Calu3 (cell line): ENCODE measurements at places on chromosomes 13 and 19.

- DNase-seq, result no peak
Observed at GRCh38 chr13:113786262-113786841, 27.3 kb downstream of the TMEM255B start.

DNA sequence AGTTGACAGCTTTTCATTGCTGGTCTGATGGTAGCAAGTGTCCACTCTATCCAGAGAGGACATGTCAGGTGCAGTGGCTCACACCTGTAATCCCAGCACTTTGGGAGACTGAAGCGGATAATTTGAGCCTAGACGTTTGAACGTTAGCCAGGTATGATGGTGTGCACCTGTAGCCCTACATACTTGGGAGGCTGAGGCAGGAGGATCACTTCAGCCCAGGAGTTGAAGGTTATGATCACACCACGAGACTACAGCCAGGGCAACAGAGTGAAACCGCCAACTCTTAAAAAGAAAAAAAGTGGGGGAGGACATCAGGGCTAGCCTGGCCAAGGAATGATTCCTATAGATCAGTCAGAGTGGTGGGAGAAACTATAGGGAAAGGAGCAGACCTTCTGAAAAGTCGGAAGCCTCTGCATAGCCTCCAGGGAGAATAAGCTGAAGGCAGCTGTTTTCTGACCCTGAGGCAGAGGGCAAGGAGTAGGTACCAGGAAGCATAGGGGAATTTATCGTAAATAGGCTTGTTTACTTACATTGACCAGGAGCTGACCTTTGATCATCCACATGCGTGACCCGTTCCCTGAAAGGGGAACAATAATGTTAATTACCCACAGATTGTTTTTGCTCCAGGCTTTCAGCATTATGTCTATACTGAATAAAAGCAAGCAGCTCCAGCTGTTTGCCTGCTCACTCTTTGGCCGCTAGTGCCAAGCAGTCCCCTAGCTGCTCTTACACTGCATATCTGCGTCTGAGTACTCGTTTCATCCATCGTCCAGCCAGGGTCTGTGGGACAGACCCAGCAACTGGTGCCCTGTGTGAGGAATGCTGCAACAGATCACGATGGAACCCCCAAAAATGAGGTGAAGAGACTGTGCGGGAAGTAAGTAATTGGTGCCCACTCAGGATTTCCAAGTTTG, 161.6 kb downstream of the RNF17 start:
- DNase-seq, result no peak

GRCh38 chr13:43353631-43354030, 330.2 kb downstream of the DNAJC15 start:
- DNase-seq, result no peak

- DNase-seq, result no peak
Observed at GRCh38 chr19:47801270-47801669, 3.1 kb downstream of the TPRX1 start.

- DNase-seq, result no peak
Observed at GRCh38 chr13:20401531-20401930, 124.1 kb downstream of the CRYL1 start.

- no peak for DNase-seq
Observed at GRCh38 chr13:103638706-103639105, 572.5 kb upstream of the SLC10A2 start.

DNA sequence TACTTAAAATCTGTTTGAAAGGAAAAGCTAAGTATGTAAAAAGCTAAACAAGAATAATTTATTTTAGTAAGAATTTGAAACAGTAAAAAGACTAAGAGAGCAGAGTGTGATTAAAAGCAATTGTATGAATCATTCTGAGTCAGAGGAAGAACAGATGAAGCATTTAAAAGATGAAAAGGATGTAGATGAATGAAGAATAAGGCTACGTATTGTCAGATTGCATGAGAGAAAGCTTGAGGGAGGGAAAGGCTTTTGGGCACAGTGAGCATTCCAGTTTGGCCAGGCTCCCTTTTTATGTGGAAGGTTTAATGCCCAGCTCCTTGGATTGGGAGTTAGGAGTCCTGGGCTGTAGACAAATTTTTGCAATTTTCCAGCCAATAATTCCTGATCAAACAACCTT, 117.7 kb downstream of the FREM2 start:
- DNase-seq, result peak; percentile 3

GRCh38 chr13:34675626-34676025, 266.4 kb upstream of the NBEA start:
- DNase-seq, result no peak
